WTC11 (cell line): ENCODE measurements at places on chromosomes 1 and 21. TPM values are rescaled to one million over a fixed set of nuclear protein-coding genes. Genes with fewer than 3 reads are reported as not detected.

Gene LRRIQ3
- total RNA-seq, result 0.21 to 1.1 TPM (median 0.46 TPM) in 3 replicates

Gene PLPPR4
- total RNA-seq, result 1.1 to 1.4 TPM (median 1.3 TPM) in 3 replicates

Gene TOMM40L
- 13.0 to 16.9 TPM (median 15.1 TPM) in 3 replicates for total RNA-seq

Gene MATN1
- total RNA-seq, result 0.16 to 0.25 TPM (median 0.24 TPM) in 3 replicates

Gene GPR52
- total RNA-seq, result 0.22 to 0.41 TPM (median 0.39 TPM) in 3 replicates

Gene GATAD2B
- 42.1 to 46.9 TPM (median 44.5 TPM) in 3 replicates for total RNA-seq

Gene DNAJB4
- 23.4 to 26.5 TPM (median 26.0 TPM) in 3 replicates for total RNA-seq

Gene ZNF593OS
- not detected in 3 replicates for total RNA-seq
